Activated naive CD4-positive, alpha-beta T cell treated with anti-CD3 and anti-CD28 coated beads, Interleukin-2, amount 10 ng/mL, durations not matched to agents 5 hours and 36 hours (primary cell): ENCODE measurements at places on chromosomes 7 and 10. TPM values are rescaled to one million over a fixed set of nuclear protein-coding genes. Genes with fewer than 3 reads are reported as not detected.

The HABP2 gene
- not detected for total RNA-seq

The INHBA gene
- 0.25 TPM for total RNA-seq

The MSMB gene
- total RNA-seq = not detected

The CDNF gene
- 0.65 TPM for total RNA-seq

The OR2A1 gene
- 0.12 TPM for total RNA-seq

The RPEL1 gene
- total RNA-seq = not detected

The PAX4 gene
- not detected for total RNA-seq

The MBL2 gene
- not detected for total RNA-seq

The GNAT3 gene
- total RNA-seq = not detected

The IDI2 gene
- not detected for total RNA-seq

The MALRD1 gene
- total RNA-seq = not detected

The SYT15 gene
- total RNA-seq = 0.78 TPM

The AKR1D1 gene
- not detected for total RNA-seq

The A1CF gene
- not detected for total RNA-seq

The PTF1A gene
- total RNA-seq = not detected

The AS3MT gene
- 0.58 TPM for total RNA-seq

The SP8 gene
- not detected for total RNA-seq

The AMZ1 gene
- 0.30 TPM for total RNA-seq

The PNLIPRP3 gene
- total RNA-seq = not detected

The SFTPA1 gene
- total RNA-seq = not detected

The PLEKHA8 gene
- total RNA-seq = 7.1 TPM

The NUPR2 gene
- total RNA-seq = not detected

The INSYN2A gene
- total RNA-seq = not detected

The CLRN3 gene
- total RNA-seq = not detected

The KLF14 gene
- not detected for total RNA-seq

The SH2D4B gene
- total RNA-seq = 0.10 TPM

The CAMK1D gene
- total RNA-seq = 12.5 TPM

The LYZL1 gene
- total RNA-seq = not detected

The NPFFR1 gene
- total RNA-seq = not detected

The PDE6C gene
- total RNA-seq = not detected

The CLDN12 gene
- total RNA-seq = 4.6 TPM

The ZNF117 gene
- total RNA-seq = 5.6 TPM

The NOS3 gene
- total RNA-seq = 31.9 TPM

The ERVW-1 gene
- total RNA-seq = not detected

The XRCC2 gene
- total RNA-seq = 8.2 TPM

The SLC13A1 gene
- not detected for total RNA-seq

The GPR15LG gene
- not detected for total RNA-seq

The VCL gene
- 47.9 TPM for total RNA-seq

The AKR1C4 gene
- total RNA-seq = not detected

The CNOT4 gene
- 24.9 TPM for total RNA-seq

The OGDHL gene
- not detected for total RNA-seq

The PTN gene
- not detected for total RNA-seq

The FLNC gene
- not detected for total RNA-seq
